ENCODE measurements at places on chromosomes 1 and 21. TPM values are rescaled to one million over a fixed set of nuclear protein-coding genes. Genes with fewer than 3 reads are reported as not detected.

NBPF4 gene
- not detected for total RNA-seq

- no peaks in the 10 kb centered on the region for H3K27me3 ChIP-seq
- no peaks in the 10 kb centered on the region for H3K36me3 ChIP-seq
- no peak overlapping the region for H3K4me3 ChIP-seq
- no peak for DNase-seq
Measured at GRCh38 chr21:45613881-45614280, 29.6 kb upstream of the PCBP3 start.

- DNase-seq, result no peak
- H3K4me3 ChIP-seq, result peak overlapping the region; percentile 79
- no peaks in the 10 kb centered on the region for H3K27me3 ChIP-seq
- peaks cover 22% of the 10 kb centered on the region for H3K4me1 ChIP-seq
Measured at GRCh38 chr1:13701271-13701640, 1.3 kb downstream of the PRDM2 start.

GRCh38 chr21:32412162-32413014 lies at the start of gene EVA1C:
TSS of gene EVA1C (plus strand) at chr21:32412706. CDS start at chr21:32412854, 148 bp downstream.
- no peaks in the 10 kb centered on the region for H3K4me1 ChIP-seq
- H3K27me3 ChIP-seq, result peaks cover 3% of the 10 kb centered on the region
- DNase-seq, result no peak
- H3K4me3 ChIP-seq, result no peak within 1 kb of the TSS
- no peaks in the 10 kb centered on the region for H3K36me3 ChIP-seq

DNA sequence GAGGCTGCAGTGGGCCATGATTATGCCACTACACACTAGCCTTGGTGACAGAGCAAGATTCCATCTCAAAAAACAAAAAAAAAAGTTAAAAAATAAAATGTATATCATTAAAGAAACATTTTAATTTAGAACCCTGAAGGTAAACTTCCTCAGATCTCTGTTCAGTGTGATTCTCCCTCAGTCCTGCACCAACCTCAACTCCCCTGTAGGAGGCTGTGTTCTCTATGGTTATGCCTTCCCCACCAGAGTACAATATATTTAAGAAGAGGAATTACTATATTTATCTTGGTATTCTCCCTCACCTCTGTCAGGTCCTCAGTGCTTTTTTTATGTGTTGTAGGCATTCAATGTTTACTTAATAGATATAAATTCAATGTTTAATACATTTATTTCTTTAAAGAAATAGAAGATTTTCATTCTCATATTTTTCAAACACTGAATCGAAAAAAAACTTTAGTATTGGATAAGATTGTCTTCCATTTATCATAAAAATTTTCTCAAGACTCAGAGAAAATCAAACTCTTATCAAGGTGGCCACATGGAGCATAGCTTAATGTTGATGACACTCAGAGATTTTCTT lies 4.8 kb upstream of the LRRC8B start:
- H3K27me3 ChIP-seq, result no peaks in the 10 kb centered on the region
- H3K27ac ChIP-seq, result no peak overlapping the region
- H3K4me3 ChIP-seq, result no peak overlapping the region
- no peaks in the 10 kb centered on the region for H3K36me3 ChIP-seq
- 0 out of 2 replicates have a peak, but pooled peaks cover 4% of the 10 kb centered on the region for H3K4me1 ChIP-seq

TIE1 gene
- total RNA-seq, result 3.9 TPM

GRCh38 chr1:225565847-225566246 lies 87.1 kb downstream of the ENAH start:
- H3K27ac ChIP-seq, result no peak overlapping the region
- H3K36me3 ChIP-seq, result no peaks in the 10 kb centered on the region
- DNase-seq, result no peak
- no peaks in the 10 kb centered on the region for H3K4me1 ChIP-seq
- H3K4me3 ChIP-seq, result no peak overlapping the region

- no peak overlapping the region for H3K27ac ChIP-seq
- H3K4me1 ChIP-seq, result no peaks in the 10 kb centered on the region
- H3K27me3 ChIP-seq, result peaks cover 2% of the 10 kb centered on the region
- DNase-seq, result no peak
- H3K4me3 ChIP-seq, result no peak overlapping the region
Measured at GRCh38 chr1:47495176-47495713, 57.4 kb downstream of the FOXD2 start.

LCE1C gene
- 0.77 TPM for total RNA-seq

GRCh38 chr1:42940851-42941639 lies 17.6 kb downstream of the SLC2A1 start:
- H3K4me1 ChIP-seq, result peaks cover 92% of the 10 kb centered on the region
- H3K4me3 ChIP-seq, result no peak overlapping the region
- H3K27ac ChIP-seq, result peak overlapping the region; percentile 74
- no peaks in the 10 kb centered on the region for H3K27me3 ChIP-seq
- no peak for DNase-seq

DNA sequence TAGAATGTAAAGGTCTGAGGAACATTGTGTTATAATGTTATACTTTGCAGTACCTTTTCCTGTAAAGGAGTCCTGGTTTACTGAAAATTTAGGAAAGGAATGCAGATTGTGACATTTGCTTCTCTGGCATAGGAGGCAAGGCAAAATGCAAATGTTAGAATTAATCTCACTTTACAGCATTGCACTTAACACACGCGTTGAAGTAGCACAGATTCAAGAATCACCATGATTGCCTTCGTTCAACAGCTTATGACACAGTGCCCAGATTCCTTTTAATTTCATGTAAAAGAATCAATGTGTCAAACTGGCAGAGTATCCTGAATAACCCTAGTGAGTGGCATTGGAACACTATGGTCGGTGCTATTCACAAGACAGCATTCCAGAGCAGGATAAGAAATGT lies 47.4 kb downstream of the RGS7 start:
- no peak for DNase-seq
- no peak overlapping the region for H3K4me3 ChIP-seq
- H3K36me3 ChIP-seq, result no peaks in the 10 kb centered on the region
- no peak overlapping the region for H3K27ac ChIP-seq
- no peaks in the 10 kb centered on the region for H3K4me1 ChIP-seq
- H3K27me3 ChIP-seq, result no peaks in the 10 kb centered on the region

- no peak for DNase-seq
- no peak overlapping the region for H3K27ac ChIP-seq
- H3K4me3 ChIP-seq, result no peak overlapping the region
Measured at GRCh38 chr21:14321042-14321441, 61.9 kb downstream of the HSPA13 start.

OR2T29 gene
- total RNA-seq, result 3.4 TPM

DNA sequence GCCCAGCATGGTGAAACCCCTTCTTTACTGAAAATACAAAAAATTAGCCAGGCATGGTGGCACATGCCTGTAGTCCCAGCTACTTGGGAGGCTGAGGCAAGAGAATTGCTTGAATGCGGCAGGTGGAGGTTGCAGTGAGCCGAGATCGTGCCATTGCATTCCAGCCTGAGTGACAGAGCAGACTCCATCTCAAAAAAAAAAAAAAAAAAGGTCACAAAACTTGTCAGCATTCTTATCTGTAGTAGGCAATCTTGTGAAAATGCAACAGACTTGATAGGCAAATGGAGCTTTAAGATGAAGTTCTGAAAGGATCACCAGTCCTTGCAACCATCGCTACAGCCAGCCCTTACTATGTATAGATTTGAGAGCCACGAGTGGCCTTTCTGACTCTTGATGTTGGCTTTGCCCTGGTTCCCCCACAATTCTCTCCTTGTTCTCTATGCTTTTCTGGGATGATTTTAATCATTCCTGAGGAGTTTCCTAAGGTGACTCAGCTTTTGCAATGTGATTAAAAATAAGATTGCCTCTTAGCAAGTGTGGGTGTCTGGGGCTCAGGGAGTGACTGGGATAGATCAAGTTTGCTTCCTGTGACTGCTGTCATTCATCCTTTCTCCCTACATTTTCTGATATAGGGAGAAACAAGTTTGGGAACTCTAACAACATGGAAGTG lies 7.1 kb upstream of the MAP1LC3C start:
- H3K4me3 ChIP-seq, result no peak overlapping the region
- no peaks in the 10 kb centered on the region for H3K4me1 ChIP-seq
- H3K36me3 ChIP-seq, result no peaks in the 10 kb centered on the region
- H3K27ac ChIP-seq, result no peak overlapping the region
- H3K27me3 ChIP-seq, result no peaks in the 10 kb centered on the region

SUSD4 gene
- total RNA-seq, result 0.33 TPM

DNA sequence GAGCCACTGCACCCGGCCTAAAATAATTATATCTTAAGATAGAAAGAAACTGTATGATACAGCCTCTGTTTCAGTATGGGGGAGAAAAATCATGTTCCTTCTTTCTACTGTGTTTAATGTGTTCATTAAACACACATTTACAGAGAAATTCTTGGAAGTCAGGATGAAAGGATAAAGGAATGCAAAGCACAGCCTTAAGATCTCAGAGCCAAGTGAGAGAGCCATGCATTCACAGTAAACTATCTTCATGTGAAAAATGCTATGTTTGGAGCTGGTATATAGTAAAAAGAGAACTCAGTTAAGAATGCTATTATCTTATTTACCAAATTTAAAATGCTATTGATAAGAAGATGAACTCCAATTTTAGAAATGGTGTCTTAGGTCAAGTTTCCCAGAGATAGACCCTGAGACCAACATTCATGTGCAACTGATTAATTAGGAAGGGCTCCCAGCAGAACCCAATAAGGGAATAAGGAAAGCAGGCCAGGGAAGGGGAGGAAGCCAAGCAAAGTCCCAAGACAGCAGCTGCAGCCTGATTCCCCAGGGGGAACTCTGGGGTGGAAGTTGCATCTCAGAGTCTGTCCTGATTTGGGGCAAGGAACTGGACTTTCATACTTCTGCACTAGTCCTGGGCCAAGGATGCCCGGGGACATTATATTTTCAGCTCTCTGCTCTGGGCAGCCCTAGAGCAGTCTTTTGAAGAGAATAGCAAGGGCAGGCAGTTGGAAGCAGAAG lies 130.0 kb upstream of the ZNF648 start:
- no peaks in the 10 kb centered on the region for H3K4me1 ChIP-seq
- no peaks in the 10 kb centered on the region for H3K27me3 ChIP-seq
- H3K4me3 ChIP-seq, result no peak overlapping the region
- H3K27ac ChIP-seq, result no peak overlapping the region
- no peaks in the 10 kb centered on the region for H3K36me3 ChIP-seq
- DNase-seq, result no peak

TRMT1L gene
- total RNA-seq, result 18.2 TPM

GRCh38 chr1:151806170-151806569 lies 951 bp upstream of the LINGO4 start:
- H3K4me1 ChIP-seq, result peaks cover 6% of the 10 kb centered on the region
- no peak overlapping the region for H3K27ac ChIP-seq
- H3K27me3 ChIP-seq, result peaks cover 5% of the 10 kb centered on the region
- H3K36me3 ChIP-seq, result no peaks in the 10 kb centered on the region
- DNase-seq, result no peak

DNA sequence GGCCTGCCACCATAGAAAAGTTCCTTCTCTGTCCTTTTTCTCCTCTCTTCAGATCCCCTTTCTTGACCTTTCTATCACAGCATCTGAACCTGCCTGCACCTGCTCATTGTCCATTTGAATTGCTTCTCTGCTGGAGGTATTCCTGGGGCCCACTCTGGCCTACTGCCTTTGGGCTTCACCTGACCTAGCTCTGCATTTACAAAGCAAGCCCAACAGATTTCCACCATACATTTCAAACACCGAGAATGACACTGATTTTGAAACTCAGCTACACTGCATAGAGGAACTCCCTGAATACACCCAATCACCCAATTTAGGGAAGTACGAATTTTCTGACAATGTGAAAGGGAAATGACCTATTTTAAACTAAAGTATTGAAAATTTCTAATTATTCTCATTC lies 284.5 kb upstream of the USP25 start:
- peak; percentile 19 for DNase-seq
- H3K27ac ChIP-seq, result no peak overlapping the region
- no peaks in the 10 kb centered on the region for H3K36me3 ChIP-seq
- H3K4me1 ChIP-seq, result peaks cover 13% of the 10 kb centered on the region
- H3K4me3 ChIP-seq, result no peak overlapping the region
- H3K27me3 ChIP-seq, result no peaks in the 10 kb centered on the region

DNA sequence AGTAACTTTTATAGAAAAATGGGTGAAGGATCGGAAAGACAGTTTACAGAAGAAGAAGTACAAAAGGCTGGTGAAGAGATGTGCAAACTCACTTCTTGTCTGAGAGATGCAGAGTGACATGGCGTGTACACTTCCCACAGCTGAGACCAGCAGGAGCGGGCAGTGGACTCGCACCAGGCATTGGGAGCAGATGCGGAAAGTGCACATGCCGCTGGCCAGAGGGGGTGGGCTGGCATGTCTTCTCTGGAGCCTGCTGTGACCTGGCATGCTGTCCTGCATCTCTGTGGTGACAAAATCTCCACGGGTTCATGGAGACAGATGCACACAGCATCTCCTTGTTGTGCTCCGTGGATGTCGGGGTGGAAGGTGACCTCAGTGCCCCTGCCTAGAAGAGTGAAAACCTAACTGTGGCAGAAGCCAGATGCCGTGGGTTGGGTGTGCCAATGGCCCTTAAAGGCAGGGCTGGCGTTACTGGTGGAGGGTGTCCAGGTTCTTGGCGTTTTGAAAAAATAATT lies 128.6 kb upstream of the COL6A1 start:
- no peaks in the 10 kb centered on the region for H3K36me3 ChIP-seq
- H3K27me3 ChIP-seq, result no peaks in the 10 kb centered on the region
- no peak overlapping the region for H3K4me3 ChIP-seq
- 0 out of 2 replicates have a peak, but pooled peaks cover 3% of the 10 kb centered on the region for H3K4me1 ChIP-seq

- no peaks in the 10 kb centered on the region for H3K27me3 ChIP-seq
- DNase-seq, result no peak
Measured at GRCh38 chr1:159509440-159510228, 26.2 kb downstream of the OR10J5 start.

GRCh38 chr1:165899461-165899941 lies 72.1 kb downstream of the UCK2 start:
- H3K4me1 ChIP-seq, result no peaks in the 10 kb centered on the region
- no peak for DNase-seq
- H3K36me3 ChIP-seq, result peaks cover 8% of the 10 kb centered on the region
- no peaks in the 10 kb centered on the region for H3K27me3 ChIP-seq

GRCh38 chr1:153390938-153391710 lies at the start of gene S100A8:
TSS of gene S100A8 (minus strand) at chr1:153391073. CDS start at chr1:153390535, 538 bp downstream.
- no peak within 1 kb of the TSS for H3K27ac ChIP-seq
- no peaks in the 10 kb centered on the region for H3K4me1 ChIP-seq
- no peak for DNase-seq
- no peak within 1 kb of the TSS for H3K4me3 ChIP-seq

DNA sequence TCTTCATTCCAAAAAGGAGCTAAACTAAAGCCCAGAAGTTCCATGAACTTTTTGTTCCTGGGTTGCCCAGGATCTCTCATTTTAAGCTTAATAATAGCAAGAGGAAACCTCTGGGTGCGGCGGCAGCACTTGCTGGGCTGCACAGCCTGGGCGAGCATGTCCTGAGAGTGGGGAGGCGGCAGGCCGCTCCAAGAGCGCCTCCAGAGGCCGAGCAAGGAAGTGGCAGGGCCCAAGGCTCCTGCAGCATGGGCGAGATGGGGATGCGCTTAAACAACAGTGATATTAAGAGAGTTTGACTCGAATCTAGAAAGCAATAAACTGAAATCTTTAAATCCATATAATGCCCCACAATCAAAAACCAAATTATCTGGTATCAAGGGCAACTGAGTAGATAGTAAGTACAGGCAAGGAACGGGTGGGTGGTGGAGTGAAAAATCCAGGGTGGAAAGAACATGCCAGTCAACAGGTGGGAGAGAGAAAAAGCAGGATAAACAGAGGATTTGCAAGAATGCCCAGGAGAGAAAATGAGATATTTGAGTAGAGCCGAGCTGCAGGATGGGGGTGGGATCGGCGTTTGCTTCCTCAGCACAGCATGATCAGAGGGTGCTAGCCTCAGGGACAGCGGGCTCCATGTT lies 14.1 kb upstream of the TNR start:
- DNase-seq, result no peak
- H3K27ac ChIP-seq, result no peak overlapping the region
- H3K27me3 ChIP-seq, result no peaks in the 10 kb centered on the region
- H3K4me1 ChIP-seq, result no peaks in the 10 kb centered on the region

HAO2 gene
- not detected for total RNA-seq

- no peak overlapping the region for H3K27ac ChIP-seq
- H3K27me3 ChIP-seq, result no peaks in the 10 kb centered on the region
- H3K36me3 ChIP-seq, result no peaks in the 10 kb centered on the region
- no peaks in the 10 kb centered on the region for H3K4me1 ChIP-seq
- no peak overlapping the region for H3K4me3 ChIP-seq
Measured at GRCh38 chr1:93904228-93904627, 5.0 kb downstream of the GCLM start.
